ENCODE measurements at places on chromosomes 1 and 21.

DNA sequence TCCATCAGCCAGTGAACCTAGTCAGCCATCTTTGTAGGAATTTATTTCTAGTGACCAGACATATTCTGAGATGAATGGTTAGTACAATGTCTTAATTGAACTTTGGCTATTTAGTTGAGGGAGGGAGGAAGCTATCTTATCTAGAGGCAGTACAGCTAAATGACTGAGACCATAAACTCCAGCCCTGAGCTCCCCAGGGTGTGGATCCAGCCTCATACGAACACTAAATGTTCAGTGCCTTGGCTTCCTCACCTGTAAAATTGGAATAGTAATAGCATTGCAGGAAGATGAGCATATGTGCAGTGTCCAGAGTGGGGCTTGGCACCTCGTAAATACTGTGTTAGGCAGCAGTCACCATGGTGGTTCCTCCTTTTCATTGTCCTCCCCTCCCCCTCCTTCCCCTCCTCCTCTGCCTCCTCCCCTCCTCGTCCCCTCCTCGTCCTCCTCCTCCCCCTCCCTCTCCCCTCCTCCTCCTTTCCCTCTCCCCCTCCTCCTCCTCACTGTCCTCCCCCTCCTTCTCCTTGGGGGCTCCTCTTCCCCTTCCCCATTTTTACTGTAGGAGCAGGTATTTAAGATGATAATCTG, 108.2 kb downstream of the GALNT2 start:
- DNase-seq, result no peak

DNA sequence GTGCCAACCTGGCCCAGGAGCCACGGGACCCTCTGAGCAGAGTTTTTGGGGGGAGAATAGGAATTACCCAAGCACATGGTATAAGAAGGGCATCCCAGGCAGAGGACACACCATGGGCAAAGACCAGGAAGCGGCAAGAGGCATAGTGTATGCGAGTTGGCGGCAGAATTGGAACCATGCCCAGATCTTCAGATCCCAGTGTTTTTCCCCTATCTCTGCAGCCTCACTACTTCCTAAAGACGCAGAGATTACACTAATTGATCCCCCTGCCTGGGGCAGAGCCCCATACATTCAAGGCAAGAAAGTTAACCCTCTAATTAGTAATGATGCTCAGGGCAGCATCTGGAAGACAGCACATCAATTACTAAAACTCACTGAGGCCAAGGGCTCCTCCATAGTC, 48.2 kb downstream of the SYT2 start:
- DNase-seq, result no peak

DNA sequence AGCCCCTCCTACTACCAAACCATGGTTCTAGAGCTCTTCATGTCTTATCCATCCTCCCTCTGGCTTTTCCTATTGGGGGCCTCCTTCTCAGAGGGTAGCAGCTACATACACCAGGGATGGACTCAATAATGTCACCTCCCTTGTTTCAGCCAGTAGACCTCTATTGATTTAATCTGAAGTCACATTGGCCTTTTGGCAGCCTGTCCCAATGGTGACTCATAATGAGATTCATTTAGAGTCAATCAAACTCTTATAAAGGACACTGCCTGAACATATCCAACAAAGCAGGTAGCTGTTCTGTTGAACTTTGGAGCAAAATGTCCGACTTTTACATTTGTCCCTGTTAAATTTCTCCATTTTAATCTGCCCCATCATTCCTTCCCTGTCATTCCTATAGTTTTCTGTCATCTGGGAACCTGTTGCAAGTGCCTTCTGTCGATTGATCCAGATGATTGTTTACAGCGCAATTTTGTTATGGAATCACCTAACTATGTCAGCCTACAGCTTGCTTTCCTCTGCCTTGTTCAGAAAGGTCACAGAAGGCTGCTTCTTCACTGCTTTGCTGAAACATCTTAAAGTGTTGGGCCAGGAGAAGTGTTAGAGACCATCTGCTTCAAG, 105.9 kb downstream of the ETS2 start:
- no peak for DNase-seq

DNA sequence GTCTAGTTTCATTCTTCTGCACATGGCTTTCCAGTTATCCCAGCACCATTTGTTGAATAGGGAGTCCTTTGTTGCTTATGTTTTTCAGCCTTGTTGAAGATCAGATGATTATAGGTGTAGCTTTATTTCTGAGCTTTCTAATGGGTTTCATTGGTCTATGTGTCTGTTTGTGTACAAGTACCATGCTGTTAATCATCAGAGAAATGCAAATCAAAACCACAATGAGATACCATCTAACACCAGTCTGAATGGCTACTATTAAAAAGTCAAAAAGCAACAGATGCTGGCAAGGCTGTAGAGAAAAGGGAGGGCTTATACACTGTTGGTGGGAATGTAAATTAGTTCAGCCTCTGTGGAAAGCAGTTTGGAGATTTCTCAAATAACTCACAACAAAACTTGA, 321.5 kb upstream of the PTBP2 start:
- no peak for DNase-seq
